RWPE2 (cell line): ENCODE measurements at places on chromosomes 13 and 19.
A peak's percentile ranks its signal among the peaks of the same experiment; 100 is the strongest.

DNA sequence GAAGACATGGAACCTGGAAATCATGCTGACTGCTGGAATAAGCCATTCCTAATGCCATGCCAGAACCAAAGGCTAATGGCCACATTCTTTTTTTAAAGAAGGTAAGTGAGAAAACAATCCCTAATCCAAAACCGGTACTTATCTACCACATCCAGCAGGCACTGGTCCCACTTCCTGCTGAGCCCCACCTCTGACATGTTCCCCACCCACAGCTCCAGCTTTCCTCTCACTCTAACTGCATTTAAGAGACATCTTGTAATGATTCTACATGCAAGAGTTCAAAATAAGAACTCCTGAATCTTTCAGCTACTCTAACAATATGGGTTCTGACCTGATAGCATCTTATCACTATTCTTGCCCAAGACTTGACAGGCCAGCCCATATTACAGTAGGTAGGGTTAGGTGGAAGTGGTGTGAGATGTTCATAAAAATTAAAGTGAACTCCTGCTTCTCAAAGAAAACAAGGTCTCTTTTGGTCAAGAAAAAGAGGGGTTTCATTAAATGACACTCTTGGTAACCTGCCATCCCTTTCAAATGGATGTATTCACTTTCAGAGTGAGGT, 41.9 kb downstream of the N4BP2L2 start:
- DNase-seq, result no peak

DNA sequence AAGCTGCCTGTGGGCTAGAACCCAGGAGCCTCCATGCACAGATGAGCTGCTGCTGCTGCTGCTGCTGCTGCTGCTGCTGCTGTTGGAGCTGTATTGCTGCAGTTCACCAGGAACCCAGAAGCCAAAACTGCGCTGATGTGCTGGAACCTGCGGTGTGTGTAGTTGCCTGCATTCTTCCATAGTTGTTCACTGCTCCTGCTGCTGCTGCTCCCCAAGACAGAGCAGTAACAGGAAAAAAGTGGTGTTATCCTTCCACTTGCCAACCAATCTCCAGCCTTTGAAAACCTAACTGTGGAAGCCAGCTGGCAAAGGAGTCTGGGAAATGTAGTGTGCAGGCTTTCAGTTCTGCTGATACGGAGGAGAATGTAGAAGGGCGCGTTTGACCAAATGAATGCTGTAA, 37.9 kb downstream of the ARHGAP35 start:
- DNase-seq, result no peak

- no peak for DNase-seq
Measured at GRCh38 chr13:108662528-108662927, 33.1 kb downstream of the MYO16 start.

DNA sequence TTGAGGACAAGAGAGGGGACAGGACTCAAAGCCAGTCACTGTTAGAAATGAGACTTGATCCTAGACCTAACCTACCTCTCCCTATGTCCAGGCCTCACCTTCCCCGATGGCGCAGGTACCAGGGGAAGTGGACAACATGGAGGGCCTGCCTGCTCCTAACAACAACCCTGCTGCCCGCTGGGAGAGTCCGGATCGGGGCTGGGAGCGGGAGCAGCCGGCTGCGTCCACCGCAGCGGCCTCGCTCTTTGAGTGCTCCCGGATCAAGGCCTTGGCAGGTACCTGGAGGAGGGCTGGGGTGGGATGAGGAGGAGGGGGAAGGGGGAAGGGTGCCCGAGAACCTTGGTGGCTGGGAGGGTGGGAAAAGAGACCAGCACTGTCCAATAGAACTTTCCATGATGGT, 5.7 kb downstream of the SPTBN4 start:
- DNase-seq, result no peak

- DNase-seq, result no peak
Measured at GRCh38 chr13:33352041-33352440, 66.5 kb upstream of the STARD13 start.

DNA sequence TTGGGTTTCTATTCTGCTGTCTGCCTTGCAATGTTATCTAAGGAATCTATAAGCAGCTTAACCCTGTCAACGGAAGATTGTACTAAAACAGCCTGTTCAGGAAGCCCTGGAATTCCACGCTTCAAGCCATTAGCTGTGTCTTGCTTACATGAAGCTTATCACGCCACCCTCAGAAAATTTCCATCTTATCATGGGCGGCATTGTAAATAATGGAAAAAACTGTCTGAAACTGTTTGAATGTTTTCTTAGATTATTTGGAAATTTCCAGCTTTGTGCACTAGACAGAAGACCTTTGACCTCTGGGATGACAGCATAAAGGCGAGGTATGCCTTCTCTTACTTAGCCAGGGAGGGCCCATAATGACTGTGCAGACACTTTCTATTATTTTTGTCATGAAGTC, 319.7 kb downstream of the KCNRG start:
- no peak for DNase-seq

- no peak for DNase-seq
Measured at GRCh38 chr19:34484328-34484727, 2.8 kb downstream of the WTIP start.

- DNase-seq, result no peak
Measured at GRCh38 chr13:40192858-40193257, 473.6 kb downstream of the FOXO1 start.

DNA sequence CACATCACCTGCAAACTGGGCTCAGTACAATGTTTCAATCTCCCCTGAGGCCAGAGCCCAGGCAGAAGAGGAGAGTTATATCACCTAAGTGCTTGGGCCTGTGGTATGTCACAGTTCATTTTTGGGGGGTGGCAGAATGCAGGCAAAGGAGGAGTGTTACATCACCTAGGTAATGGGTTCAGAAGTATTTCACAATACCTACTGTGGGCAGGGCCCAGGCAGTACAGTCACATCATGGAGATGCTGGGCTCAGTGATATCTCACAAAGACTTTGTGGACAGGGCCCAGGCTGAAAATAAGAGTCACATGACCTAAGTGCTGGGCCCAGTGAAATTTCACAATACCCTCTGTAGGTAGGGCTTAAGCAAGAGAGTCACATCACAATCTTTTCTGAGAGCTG, 12.7 kb upstream of the ZNF728 start:
- DNase-seq, result no peak

DNA sequence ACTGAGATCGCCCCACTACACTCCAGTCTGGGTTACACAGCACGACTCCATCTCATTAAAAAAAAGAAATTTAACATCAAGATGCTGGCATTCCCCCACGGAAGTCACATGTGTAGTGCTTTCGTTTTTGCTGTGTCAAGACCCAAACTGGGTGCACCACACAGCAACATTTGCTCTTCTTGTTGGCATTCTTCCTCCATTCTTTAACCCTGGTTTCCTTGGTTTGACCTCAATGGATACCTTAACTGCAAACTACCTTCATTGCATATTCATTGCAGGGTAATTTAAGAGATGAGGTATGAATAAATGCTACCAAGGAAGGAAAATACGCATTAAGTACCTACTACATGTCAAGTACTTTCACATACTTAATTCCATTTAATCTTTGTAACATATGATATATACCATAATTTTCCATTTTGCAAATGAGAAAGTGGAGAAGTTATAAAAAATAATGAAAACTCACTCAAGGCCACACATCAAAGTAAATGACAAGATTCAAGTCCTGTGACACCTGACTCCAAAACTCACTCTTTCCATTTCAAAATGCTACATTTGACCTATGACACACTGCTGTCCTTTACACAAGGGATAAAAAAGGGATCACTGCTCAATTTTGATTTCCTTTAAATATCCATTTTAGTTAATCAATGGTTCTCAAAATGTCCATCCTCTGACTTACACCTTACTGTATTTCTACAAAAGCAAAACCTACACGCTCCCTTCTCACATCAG, 59.2 kb downstream of the STK24 start:
- DNase-seq, result no peak

DNA sequence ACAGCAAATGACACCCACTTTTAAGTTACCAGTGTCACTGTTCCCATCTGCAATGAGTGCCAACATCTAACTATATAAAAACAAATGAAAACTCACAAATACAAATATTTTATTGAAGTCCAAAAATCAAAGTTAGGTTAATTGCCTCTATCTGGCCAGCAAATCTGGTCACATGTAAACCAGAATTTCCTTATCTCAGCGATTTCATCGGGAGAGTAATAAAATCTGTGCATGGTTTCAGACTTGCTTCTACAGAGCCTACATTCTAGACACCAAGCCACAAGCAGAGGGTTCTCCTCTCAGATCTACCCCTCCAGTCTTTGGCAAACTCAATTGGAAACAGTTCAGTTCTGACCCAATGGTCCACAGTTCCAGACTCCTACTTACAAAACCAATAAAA, 189.6 kb downstream of the ABCC4 start:
- DNase-seq, result no peak

GRCh38 chr13:101714195-101714594, 261.7 kb downstream of the ITGBL1 start:
- no peak for DNase-seq

DNA sequence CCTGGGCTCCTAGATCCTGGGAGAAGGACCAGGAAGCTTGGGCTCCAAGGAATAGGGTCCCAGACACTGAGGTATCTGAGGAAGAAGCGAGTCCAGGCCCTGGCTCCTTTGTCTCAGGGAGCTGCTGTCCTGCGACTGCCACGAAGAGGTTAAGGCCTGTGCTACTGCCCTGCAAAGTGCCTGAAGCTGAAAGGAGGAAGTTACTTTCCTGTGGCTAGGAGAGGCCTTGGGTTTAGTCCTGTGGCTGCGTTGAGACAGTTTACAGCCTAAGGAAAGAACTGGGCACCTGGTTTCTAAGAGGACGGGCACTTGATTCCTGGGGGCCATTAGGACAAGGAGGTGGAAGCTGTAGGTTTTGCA, 2.8 kb downstream of the MYADM start:
- DNase-seq, result no peak

DNA sequence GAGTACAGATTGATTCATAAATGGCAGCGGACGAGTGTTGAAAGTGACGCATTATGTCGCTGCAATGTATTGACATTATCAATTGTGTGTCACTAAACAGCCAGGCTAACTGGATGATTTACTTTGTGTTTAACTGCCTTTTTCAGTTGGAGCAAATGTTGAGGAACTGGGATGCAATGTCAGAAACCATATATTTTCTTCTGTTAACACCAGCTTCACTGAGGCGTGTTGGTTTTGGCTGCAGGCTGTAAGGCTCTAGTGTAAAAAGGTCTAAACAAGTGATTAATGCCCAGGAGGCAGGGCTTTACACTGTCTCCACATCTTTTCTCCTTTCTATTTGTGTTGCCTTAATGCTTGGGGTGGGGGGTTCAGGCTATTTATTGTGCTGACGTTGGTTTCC, 80.1 kb downstream of the GGACT start:
- no peak for DNase-seq

DNA sequence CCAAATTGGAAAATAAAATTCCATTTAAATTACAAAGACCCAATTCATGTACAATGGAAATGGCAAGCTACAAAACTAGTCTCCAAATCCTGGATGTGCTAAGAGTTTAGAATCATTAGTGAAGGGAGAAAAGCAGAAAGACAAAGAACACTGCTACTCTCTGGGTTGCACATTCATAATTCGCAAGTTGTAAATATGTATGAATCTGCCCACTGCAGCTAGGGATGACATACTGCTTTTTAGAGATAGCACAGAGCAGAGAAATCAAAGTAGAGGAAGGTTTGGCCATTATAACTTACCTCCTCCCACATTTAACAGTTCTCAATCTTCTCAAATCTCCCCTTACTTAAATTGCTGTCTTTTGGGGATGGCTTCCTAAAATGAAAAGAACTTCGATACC, 231.1 kb downstream of the ENOX1 start:
- no peak for DNase-seq

GRCh38 chr13:58850161-58850560, 1218.6 kb downstream of the PCDH17 start:
- no peak for DNase-seq

- no peak for DNase-seq
Measured at GRCh38 chr13:112767506-112768471, 78.0 kb downstream of the ATP11A start.

GRCh38 chr13:60959427-60959826, 456.2 kb downstream of the PCDH20 start:
- no peak for DNase-seq

- DNase-seq, result no peak
Measured at GRCh38 chr13:73693215-73693614, 441.0 kb downstream of the KLF12 start.

- peak; percentile 85 for DNase-seq
Measured at GRCh38 chr19:17797424-17798201, 2.7 kb downstream of the B3GNT3 start.

GRCh38 chr19:8361921-8362793, 1.8 kb upstream of the ANGPTL4 start:
- DNase-seq, result peak; percentile 98

GRCh38 chr13:100240109-100240779, 151.4 kb downstream of the PCCA start:
- DNase-seq, result no peak

DNA sequence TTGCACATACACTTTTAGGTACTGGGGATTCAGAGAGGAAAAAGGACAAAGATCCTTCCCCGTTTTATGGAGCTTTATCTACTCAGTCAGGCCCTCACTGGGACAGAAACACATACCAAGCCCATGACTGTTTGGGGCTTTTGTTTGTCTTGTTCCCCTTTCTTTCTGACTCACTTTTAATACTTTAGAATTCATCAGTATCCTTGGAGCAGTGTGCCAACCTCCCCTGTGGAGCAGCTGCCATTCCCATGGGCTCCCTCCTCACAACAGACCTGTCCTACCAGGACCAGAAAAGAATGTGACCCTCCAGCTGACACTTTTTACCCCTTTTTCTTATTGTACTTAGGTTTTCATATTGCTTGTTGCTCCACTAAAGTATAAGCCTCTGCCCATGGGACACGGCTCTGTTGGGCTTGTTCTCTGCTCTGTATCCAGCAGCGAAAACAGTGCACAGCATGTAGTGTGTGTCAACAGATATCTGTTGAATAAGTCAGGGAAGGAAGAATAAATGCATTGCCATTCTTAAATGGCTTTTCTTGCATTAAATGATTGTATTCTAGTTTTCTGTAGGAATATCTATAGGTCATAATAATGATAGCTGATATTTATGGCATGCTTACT, 431.1 kb downstream of the EFNB2 start:
- DNase-seq, result peak; percentile 81

DNA sequence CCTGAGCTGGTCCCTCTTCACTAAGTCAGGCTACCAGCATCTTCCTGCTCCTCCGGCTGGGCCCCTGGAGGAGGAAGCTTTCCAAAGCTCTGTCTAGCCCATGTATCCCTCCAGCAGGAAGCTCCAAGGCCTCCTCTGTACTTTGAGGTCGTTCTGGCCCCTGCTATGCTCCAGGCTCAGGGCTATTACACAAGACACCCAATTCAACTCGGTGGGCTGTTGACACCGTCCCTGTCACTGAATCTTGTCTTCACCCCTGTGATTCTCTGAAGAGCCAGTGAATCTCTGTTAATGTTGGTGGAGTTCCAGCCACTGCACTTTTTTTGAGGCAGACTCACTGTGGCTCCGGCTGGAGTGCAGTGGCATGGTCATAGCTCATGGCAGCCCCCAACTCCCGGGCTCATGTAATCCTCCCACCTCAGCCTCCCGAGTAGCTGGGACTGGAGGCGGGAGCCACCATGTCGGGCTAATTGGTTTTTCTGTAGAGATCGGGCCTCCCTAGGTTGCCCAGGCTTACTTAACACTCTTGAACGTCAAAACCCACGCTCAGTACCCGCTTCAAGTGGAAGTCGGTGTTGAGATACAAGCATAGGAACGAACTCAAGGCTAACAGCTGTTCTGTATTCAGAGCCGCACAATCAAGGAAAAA, 512 bp upstream of the REX1BD start:
- no peak for DNase-seq
